ENCODE measurements at places on chromosomes 12 and 14. TPM values are rescaled to one million over a fixed set of nuclear protein-coding genes. Genes with fewer than 3 reads are reported as not detected.

DNA sequence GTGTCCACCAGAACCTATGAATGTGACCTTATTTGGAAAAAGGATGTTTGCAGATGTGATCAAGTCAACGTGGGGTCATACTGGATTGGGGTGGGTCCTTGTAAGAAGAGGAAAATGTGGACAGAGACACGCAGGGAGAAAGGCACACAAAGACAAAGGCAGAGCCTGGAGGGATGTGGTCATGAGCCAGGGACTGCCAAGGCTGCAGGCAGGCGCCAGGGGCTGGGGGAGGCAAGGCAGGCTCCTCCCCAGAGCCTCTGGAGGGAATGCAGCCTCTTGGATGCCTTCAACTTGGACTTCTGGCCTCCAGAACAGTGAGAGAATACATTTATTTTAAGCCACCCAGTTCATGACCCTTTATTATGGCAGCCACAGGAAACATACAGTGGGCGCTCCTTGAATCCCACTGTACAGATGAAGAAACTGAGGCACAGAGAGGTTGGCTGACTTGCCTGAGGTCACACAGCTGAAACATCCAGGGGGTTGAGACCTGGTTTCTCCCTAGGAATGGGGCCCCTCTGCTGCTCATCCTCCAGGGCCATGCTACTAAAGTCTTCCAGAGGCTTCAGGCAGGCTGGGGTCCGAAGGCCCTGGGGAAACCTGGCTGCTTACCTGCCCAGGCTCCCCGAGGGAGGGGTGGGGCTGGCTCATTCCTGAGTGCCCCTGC lies 99.7 kb downstream of the RFLNA start:
- DNase-seq = no peak

- no peak for DNase-seq
Observed at GRCh38 chr12:68924546-68924945, 8.4 kb downstream of the CPM start.

DNA sequence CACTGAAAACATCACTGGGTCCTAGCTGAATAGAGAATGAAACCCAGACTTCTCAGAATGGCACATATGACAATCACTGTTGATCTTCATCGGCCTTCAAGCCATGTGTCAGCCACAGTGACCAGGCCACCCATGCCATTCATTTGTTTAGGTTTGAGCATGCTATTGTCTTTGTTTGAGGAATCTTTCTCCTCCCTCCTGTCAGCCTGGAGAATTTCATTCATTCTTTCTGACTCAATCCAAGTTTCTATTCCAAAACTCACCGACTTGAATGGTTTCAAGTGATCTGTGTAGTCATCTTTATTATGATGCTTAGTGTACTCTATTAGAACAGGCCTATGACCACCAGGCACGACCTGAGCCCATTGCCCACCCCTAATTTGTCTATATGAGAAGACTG lies 106.3 kb downstream of the ETNK1 start:
- no peak for DNase-seq

- DNase-seq = peak; percentile 67
Observed at GRCh38 chr12:100427078-100427477, 46.6 kb upstream of the NR1H4 start.

Gene VWF
- not detected for total RNA-seq

- DNase-seq = no peak
Observed at GRCh38 chr12:32893458-32893857, 3.1 kb downstream of the PKP2 start.

DNA sequence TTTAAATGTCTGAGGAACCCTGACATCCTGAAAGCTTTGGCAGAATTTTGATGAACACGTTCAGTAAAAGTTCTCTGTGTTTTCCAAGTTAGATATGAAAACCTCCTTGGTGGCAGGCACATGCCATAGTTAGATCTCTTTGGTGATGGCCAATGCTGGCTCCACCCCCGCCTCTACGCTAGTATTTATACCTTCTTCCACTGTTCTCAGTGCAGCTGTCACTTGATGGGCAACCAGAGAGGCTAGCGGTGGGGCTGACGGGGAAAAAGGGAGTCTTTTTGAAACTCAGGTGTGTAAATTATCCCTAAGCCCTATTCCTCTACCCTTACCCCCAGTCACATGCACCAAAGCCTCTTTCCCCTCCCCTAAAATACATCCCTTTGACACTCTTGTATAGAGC lies 32.1 kb downstream of the PPP1R36 start:
- DNase-seq = no peak

Gene ERC1
- total RNA-seq = 86.8 TPM

DNA sequence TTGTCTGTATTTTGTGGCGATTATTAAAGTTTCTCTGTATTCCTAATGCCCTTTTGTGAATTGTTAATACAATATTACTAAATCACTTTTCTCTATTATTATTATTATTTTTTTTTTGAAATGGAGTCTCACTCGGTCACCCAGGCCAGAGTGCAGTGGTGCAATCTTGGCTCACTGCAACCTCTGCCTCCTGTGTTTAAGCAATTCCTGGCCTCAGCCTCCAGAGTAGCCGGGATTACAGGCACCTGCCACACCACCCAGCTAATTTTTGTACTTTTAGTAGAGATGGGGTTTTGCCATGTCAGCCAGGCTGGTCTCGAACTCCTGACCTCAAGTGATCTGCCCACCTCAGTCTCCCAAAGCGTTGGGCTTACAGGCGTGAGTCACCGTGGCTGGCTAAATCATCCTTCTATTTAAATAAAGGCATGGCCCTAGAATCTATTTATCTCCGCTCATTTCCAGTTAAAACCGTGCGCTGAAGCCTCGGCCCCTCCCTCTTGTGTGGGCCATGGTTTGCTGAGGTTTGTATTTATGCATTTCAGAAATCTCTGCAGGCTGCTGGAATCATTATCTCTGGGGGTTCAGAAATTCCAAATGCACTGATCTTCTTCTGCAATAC lies 1136.4 kb upstream of the TMEM132C start:
- DNase-seq = peak; percentile 31

Gene HVCN1
- total RNA-seq = not detected

Gene TSPAN11
- total RNA-seq = not detected

DNA sequence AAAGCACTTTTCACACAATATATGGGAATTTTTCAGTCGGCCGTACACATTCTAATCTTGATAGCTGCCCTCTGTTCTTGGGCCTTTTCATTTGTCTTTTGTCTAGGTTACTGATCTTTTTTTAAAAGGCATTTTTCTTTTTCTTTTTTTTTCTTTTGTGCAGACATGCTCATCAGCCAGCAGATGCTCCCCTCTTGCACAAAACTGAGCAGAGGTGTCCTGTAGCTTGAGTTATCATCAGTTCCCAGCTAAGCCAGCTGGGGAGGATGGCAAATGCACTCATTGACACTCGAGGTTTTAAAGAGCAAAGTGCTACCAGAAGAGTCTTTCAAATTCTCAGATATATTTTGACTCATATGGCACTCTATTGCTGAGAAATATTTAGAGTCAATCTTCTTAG lies 913.9 kb upstream of the SEL1L start:
- peak; percentile 3 for DNase-seq

DNA sequence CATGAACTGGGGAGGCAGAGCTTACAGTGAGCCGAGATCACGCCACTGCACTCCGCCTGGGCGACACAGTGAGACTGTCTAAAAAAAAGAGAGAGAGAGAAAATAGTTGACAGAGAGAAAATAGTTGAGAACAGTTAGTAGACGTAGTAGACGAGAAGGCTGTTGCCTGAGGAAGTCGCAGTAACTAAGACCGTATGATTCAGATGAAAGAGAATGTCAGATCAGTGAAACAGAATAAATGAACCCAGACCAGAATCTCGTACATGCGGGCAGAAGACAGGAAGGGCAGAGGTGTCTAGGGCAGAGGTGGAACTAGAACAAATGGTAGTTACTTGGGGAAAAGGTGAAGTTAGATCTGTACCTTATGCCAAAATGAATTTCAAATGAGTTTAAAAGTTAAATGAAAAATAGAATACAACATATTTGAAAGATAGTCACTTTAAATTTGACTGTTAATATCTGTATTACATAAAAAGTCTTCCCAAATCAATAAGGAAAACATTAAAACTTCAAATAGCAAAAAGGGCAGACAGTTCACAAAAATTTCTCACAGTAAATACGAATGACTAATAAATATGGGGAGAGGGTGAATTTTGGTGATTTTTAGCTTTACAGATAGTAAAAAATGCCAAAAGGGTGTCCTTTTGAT lies 17.7 kb downstream of the MDM2 start:
- no peak for DNase-seq

Gene KLRC2
- total RNA-seq = 1.9 TPM

- no peak for DNase-seq
Observed at GRCh38 chr12:84641940-84642545, 270.6 kb downstream of the SLC6A15 start.

Gene RARG
- total RNA-seq = 30.9 TPM

- DNase-seq = no peak
Observed at GRCh38 chr12:132597333-132598316, 12.8 kb downstream of the LRCOL1 start.

DNA sequence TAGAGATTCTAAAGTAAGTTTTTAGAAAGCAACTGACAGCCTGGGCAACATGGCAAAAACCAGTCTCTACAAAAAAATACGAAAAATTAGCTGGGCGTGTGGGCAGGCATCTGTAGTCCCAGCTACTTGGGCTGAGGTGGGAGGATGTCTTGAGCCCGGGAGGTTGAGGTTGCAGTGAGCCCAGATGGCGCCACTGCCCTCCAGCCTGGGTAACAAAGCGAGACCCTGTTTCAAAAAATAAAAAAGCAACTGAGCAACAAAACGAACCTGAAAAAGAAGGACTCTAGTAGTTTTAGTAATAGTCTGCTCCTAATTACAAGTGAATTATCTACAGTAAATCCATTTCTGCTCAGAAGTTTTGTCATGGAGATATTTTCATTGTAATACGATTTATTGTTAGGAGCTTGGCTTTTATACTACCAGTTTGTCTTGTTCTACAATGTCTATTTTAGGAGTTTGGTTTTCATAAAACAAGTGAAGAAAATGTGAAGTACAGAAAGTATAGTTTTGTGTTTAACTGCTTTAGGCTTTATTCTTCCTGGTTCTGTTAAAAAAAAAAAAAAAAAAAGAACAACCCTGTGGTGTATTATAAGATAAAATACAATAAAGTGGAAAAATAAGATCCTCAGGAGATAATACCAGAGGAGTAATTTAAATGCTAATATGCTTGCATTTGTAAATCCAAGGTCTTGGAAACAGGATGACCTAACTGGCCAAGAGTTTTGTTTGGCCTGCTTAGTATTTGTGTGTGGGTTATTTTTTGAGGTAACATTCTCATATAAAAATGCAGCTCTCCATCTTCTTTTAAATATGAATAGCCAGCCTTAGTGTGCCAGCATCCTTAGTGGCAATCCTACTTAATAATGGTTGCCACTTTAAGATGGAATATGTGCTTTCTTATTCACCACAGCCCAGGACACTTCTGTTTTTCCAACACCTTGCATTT lies 2.8 kb downstream of the TMX1 start:
- DNase-seq = no peak

- DNase-seq = peak; percentile 45
Observed at GRCh38 chr14:67285876-67286452, 44.7 kb downstream of the PALS1 start.

Gene KANSL2
- total RNA-seq = 44.2 TPM

GRCh38 chr12:122308811-122309210 lies 42.5 kb upstream of the VPS33A start:
- no peak for DNase-seq

- DNase-seq = peak; percentile 85
Observed at GRCh38 chr12:89016970-89017778, 335.1 kb downstream of the DUSP6 start.

Gene DIO3
- total RNA-seq = not detected

- DNase-seq = no peak
Observed at GRCh38 chr14:99179506-99179905, 92.5 kb downstream of the BCL11B start.

DNA sequence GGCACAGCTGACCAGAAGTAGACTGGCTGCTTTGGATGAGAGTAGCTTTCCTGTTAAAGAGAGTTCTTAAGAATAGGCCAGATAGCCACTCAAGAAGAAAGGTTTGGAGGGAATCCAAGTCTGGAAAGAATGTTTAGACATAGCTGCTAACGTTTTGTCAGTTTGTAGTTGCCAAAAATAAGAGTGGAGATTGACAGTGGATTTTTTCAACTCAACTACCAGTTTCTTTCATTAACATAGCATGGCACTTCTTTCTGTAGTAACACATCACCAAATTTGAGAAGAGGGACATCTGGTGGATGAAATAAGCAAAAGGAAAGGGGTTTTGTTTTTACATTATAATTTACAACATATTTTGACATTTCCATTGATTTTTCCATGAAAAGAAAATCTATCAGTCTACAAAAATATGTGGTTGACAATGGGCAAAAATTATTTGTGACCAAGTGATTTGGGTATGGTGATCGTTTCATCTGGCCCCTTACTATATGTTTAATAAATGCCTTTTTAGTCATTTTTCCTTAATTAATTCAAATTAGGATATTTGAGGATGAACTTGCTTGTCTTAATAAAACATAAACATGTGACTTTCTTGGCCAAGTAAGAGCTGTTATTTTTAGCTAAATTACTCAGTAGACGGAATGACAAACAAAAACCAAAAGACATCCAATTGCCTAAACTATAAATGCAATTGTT lies 71.1 kb downstream of the PTPRR start:
- peak; percentile 60 for DNase-seq

DNA sequence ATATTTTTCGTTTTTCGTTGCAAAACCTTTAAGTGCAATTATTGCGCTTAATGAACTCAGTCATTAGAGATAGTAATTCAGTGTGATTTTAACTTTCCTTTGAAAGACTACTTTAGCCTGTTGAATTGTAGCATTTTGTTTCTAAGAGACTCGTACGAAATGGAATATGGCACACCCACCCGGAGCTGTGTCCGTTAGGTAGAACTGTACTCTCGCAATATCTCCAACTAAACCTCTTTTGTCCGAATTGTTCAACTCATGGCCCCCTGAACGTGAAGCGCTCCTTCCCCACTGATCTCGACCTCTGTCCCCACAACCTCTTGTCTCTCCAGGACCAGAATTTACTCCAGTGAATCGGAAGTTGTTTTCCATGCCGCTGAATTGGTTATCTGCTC lies 800 bp downstream of the PCNX4 start:
- DNase-seq = peak; percentile 43

Gene TMEM106C
- 50.0 TPM for total RNA-seq

DNA sequence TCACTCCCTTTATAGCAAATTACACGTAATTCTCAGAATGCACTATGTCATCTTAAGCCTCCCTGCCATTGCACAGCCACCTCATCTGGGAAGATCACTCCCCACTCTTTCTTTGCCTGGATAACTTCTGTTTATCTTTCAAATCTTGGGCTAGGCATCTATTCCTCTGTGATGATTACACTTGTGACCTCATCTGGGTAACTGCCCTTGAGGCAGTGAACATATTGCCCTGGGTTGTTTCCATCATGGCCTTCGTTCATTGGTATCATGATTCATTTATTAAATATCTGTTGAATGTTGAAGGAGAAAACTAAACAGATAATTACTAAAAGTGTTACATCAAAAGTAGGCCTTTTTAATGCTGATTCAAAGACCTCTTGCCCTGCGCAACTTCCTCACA lies 26.2 kb upstream of the PDE3A start:
- DNase-seq = no peak

Gene PSMC1
- total RNA-seq = 125 TPM

DNA sequence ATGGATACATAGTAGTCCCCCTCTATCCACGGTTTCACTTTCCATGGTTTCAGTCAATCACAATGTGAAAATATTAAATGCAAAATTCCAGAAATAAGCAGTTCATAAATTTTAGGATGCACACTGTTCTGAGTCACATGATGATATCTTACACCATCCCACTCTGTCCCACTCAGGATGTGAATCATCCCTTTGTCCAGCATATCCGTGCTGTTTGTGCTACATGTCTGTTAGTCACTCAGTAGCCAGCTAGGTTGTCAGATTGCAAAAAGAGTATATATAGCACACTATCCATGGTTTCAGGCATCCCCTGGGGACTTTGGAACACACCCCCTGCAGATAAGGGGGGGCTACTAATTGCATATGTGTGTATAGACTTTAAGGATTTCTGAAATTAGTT lies 8.1 kb upstream of the NAA30 start:
- DNase-seq = peak; percentile 82
